Mammary epithelial cell (primary cell): ENCODE measurements at places on chromosomes 4 and X.
A peak's percentile ranks its signal among the peaks of the same experiment; 100 is the strongest.

DNA sequence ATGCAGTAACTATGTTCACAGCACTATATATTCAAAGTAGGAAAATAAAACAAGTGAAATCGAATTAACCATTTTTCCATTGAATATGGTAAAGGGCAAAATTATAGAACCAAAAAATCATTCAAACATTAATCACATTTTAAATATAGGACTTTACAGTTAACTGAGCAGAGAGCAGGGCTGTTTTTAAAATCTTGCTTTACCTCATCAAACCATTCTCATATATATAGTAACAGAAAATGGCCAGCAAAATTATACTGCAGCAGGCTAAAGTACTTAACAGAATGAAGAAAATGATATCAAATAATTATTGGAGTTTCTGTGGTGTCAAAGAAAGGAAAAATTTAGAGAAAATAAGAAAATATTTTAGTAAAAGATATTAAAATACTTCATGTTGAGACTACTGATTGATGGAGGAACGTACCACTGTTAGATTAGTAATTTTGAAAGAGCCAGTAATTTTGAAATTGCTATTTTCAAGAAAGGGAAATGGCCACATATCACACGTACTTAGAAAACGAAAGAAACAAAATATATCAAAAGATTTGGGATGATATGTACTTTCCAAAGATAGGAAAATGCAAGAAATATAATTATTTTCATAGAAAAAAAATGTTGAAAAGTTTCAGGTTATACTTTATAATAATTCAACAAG is 813.7 kb downstream of the DMD start:
- DNase-seq: no peak

- DNase-seq: no peak
Observed at GRCh38 chr4:182073278-182073677, 169.9 kb upstream of the TENM3 start.

DNA sequence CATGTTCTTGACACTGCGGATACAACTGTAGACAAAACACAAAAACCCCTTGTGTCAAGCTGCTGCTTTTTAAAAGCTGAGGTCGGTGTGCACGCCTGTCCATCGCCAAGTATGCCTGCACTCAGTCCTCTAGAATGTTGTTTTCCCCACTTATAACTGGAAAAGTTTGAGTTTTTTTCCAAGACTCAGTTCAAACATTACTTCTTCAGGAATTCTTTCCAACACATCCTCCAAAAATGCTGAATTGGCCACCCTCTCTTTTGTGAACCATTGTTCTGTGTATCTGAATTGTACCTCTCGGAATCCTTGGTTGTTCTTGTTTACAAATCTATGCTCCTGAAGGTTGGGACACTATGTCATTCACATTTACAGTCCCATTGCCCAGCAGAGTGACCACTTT is 94.6 kb downstream of the REELD1 start:
- DNase-seq: no peak

DNA sequence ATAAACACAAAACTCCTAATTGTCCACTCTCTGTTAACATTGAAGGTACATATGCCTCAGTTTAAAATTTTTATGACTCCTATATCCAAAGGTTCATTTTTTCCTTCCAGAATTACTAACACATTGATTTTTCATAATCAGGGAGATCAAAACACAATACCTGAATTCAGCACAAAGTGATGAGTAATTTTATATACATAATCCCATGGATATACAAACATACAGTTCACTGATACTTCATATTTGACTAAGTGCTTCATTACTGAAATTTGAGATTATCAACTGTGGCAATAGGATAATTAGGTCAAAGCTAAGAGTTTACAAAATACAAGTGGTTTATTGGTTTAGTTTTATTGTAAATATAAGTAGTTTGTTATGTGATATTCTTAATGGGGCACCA is 176.2 kb upstream of the PRPS2 start:
- peak; percentile 17 for DNase-seq

GRCh38 chr4:128913228-128913627 is 103.7 kb downstream of the JADE1 start:
- no peak for DNase-seq

GRCh38 chrX:114101081-114101480 is 482.8 kb upstream of the HTR2C start:
- DNase-seq: no peak

GRCh38 chr4:78529569-78530209 is 21.9 kb upstream of the ANXA3 start:
- peak; percentile 72 for DNase-seq

DNA sequence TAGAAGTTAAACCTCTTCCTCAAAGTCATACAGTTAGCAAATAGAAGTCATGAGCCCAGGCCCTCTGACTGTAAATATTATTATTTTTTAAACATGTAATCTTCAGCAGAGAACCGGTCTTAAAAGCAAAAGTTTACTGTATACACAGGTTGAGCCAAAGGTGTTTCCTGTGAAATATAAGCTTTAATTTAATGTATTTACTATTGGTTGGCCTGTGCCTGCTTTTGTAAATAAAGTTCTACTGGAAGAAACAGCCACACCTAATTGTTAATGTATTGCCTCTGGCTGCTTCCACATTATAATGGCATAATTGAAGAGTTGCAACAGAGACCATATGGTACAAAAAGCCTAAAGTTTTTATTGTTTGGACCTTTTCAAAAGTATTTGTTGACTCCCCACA is 61.0 kb upstream of the PRDM8 start:
- DNase-seq: no peak

DNA sequence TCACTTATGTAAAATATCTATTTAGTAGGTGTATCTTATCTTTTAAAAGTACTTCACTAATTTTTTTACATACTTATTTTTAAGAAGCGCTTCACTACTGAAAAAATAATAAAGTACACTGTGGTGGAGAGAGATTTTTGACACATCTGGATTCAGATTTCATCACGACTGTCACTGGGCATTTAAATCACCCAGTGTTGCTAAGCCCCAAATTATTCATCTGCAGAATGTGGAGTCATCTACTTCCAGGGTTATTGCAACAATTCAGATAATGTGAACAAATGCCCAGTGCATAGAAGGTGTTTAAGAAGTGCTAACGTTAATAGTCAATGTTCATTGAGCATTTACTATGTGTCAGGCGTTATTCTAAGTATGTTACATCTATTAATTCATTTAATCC is 41.8 kb downstream of the AASDH start:
- DNase-seq: no peak

GRCh38 chr4:8710416-8710815 is 117.9 kb downstream of the CPZ start:
- no peak for DNase-seq

DNA sequence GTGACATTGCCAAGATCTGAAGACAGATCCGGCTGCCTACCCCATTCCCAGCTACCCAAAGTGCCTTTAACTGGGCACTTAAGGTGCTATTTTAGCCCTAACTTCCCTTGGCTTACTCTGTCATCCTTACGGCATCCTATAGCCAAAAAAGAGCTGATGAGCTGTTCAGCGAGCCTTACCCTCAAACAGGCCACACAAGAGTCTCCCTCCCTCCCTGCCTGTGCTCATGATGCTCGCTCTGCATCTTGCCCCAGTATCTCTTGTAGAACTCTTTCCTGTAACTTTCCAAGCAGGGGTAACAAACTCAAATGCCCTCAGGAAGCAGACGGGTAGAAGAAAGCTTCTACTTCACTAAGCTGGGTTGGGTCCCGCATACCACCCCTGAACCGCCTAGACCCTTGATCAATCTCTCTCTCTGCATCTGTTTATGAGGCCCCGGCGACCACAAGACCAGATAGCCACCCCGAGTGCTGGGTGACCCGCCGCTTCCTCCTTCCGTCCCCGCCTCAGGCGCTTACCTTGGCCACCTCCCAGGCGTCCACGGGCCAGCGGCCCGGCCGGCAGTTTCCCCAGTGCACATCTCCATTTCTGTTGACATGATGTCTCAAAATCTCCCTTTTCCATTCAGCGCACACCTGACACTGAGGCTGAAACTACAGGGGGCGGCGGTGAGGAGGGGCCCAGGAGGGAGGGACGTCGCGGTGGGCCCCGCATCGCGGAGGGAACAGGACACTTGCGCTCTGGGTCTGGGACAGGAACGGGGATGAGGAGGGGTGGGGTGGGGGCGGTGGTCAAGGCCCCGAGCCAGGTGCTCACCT is 663 bp downstream of the CXorf38 start:
- DNase-seq: peak; percentile 20

DNA sequence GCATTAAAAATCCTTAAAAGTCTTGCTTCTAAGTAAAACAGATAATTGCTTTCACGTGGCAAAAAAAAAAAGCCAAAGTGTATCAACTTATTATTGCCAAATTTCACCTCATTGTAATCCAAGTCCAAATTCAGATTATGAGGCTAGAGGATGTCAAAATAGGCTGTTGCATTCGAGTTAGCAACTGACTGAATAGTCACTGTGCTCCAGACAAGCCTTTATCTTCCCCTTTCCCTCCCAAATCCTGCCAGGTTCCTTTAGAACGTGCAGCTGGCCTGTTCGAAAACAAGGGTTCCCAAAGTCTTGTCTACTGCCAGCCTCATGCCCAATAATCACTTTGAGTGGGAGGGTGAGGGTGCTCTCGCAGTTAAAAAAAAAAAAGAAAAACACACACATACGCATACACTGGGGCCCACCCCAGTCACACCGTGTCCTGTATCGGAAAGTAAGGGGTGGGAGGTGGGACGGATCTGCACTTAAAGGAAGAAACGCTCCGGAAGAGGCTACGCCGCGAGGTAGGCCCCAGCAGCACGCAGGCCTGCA is 603 bp downstream of the MAD2L1 start:
- DNase-seq: no peak

- no peak for DNase-seq
Observed at GRCh38 chr4:158652920-158653319, 18.8 kb downstream of the C4orf46 start.

DNA sequence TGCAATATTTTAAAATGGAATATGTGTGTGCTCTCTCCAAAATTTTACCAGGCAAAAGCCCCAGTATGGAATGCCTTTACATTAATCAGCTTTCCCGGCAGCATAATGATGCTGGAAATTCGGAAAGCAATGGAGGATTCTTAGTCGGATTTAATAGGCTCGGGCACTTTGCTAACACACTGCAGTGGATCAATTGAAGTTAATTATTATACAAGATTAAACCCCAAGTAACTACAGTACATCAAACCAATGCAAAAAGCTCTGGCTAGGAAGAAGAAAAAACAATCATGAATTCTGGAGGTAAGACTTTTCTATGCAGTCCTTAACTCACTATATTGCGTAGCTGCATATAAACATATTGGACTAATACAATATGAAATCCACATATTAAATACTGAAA is 43.6 kb upstream of the GRIA3 start:
- DNase-seq: no peak

- DNase-seq: no peak
Observed at GRCh38 chr4:170729236-170729635, 639.5 kb upstream of the AADAT start.

DNA sequence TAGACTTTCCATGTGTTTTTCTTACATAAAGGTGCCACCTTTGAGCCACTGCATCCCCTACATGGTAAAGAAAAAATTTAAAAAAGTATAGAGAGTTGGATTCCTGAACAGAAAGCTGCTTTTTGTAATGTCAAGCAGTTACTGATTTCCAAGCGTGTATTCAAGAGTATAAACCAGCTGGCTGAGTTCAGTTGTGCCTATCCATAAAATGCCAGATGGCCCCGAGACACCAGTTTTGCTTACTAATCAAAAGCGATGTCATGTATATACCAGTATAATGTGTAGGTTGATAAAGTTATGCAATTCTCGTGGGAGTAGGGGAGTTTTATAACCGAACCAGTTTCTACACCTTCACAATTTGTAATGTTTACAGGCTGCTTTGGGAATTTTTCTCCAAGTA is 26.2 kb upstream of the PNPLA4 start:
- DNase-seq: no peak
